ENCODE measurements at places on chromosomes 1 and 21.

GRCh38 chr1:62286786-62287224 lies 32.4 kb downstream of the KANK4 start:
- no peak for DNase-seq

DNA sequence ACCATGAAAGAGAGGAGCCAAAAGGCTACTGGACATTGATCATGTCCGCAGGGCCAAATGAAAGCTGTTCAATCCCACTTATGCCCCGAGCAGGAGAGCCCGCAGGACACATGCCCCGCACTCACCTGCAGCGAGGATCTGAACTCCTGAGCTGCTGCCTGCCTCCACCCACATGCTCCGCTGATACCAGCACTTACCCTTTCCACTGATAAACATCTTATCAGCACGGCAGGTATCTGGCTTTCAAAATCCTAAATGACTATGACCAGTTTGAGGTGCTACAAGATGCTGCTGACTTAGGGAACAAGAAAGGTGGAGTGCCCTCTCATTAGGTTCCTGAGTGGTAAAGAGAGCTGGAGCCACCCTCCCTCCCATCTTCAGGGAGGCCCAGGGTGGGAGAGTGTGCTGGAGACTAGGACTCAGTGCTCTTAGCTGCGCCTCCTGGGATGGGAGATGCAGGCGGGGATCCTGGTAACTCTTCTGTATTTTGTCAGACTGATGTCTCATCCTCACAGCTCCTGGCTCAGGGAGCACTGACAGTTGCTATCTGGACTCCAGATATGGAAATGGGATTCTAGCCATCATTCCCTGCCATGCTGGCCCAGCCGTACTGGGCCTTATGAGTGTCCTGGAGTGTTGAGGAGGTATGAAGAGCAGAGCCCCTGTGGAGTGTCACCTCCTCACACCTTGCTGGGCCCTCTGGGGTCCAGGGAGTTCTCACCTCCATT lies 86.4 kb upstream of the F3 start:
- DNase-seq, result no peak

- no peak for DNase-seq
Observed at GRCh38 chr1:76615253-76616035, 251.8 kb upstream of the ST6GALNAC5 start.

DNA sequence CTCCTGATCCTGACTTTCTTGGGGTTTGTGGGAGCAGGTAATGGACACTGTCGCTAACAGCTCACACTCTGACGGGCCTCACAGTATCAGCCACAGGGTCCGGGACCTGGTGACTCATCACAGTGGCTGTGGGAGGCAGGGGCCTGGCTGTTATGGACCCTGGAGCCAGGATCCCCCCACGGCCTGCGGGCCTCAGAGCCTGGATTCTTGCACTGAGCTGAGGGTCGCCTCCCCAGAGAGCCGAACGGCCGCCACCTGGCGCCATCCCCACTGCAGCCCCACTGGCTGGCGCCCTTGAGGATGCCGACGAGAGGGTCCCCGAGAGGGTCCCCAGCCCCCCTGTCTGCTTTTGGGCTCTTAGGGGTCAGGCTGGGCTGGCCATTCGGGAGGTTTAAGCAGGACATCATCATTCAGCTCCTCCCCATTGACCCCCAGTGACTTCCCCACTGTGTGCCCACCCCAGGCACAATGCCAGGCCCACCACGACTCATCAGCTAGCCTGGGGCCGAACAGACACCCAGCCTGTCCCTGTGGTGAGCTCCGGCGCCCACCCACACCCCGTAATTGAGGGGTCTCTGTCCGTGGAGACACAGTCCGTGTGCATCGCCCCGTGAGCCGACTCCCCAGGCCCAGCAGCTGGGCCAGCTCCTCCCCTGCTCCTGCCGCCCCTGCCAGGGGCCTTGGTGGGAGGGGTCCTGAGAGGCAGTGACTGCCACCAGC lies 30.8 kb upstream of the TRAPPC10 start:
- no peak for DNase-seq

DNA sequence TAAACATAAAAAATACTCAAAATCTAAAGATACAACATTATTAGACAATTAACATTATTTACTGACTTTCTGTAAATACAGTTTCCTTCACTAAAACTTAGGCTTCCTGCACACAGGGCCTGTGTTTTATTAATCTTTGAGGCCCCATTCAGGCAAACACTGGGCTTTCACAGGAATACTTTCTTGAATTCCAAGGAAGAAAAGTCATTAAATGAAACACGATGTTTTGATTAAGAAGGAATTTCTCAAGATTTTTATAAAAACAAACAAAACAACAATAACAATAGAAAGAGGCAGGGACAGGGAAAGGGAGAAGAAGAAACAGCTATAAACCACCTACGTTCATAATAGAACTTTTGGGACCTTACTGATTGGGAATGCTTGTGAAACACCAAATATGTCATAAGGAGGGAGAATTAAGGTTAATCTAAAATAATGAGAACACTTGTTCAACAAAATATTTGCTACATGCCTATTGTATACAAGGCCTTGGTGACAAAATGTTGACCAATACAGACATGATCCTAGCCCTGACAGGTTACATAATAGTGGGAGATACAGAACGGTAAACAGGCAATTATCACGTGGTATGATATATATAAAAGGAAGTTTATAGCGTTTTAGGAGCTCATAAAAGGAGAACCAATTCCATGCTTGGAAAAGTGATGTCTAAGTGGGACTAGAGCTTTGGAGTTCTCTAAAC lies 3.6 kb downstream of the DDAH1 start:
- DNase-seq, result no peak

- DNase-seq, result peak; percentile 88
Observed at GRCh38 chr1:234495231-234495990, 16.4 kb upstream of the TARBP1 start.

GRCh38 chr1:1537626-1538250 lies 2.7 kb downstream of the TMEM240 start:
- no peak for DNase-seq

- DNase-seq, result no peak
Observed at GRCh38 chr21:34009193-34009592, 64.2 kb upstream of the MRPS6 start.

DNA sequence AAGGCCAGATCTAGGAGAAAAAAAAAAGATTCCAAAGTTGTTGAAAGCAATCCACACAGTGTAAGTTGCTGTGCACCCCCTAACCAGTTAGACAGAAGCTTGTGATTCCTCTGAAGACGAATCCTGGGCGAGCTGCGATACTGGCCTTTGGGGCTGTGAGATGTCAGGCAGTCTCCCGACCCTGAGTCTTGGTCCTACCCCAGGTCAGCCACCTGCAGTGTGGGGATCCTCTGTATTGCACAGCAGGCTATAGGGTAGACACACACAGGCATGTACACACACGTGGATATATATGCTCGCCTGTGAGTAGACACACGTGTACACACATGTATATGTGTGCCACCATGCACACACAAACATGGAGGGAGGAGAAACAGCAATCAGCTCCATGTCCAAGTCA lies 12.9 kb downstream of the ACTRT2 start:
- DNase-seq, result no peak

DNA sequence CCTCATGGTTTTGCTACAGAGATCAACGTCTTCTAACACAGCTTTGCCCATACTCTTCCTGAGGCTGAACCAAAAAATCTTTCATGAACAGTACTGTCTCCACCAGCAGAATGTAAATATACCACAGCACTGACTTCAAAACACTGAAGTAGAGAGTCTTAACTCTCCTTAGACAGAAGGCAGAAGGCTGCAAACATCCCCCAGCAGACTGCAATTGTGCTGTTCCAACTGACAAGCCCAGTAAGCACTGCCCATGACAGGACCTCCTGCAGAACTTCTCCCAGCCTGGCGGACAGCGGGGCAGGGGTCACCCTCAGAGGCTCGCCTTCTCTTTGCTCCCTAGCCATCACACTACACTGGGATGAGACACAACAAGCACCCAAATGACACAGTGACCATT lies 218.7 kb downstream of the RERE start:
- no peak for DNase-seq

- DNase-seq, result no peak
Observed at GRCh38 chr1:156961709-156962108, 41.3 kb downstream of the LRRC71 start.

GRCh38 chr1:85343612-85344255 lies 67.3 kb upstream of the BCL10 start:
- peak; percentile 75 for DNase-seq

GRCh38 chr1:225863167-225863566 lies 19.0 kb downstream of the TMEM63A start:
- DNase-seq, result no peak
